ENCODE measurements at places on chromosomes 3 and 15.

- no peak for DNase-seq
Observed at GRCh38 chr3:172135185-172135584, 95.8 kb downstream of the FNDC3B start.

DNA sequence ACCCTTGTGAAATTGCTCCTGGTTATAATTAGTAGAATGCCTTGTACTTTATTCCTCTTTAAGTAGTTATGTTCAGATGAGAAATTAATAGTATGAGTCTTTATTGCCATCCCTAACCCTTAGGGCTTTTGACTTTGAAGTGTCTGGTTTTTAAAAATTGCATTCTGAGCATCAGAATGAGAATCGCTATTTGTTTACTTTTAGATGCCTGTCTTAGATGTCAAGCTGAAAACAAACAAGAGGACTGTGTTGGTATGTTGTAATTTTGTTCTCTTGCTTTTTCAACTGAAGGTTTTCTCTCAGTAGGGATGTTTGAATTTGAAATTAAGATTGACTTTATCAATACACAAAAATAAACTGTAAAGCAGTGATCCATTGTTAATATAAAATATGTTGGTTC lies 5.2 kb downstream of the RNF7 start:
- no peak for DNase-seq

GRCh38 chr3:52126036-52126435 lies 28.2 kb downstream of the POC1A start:
- no peak for DNase-seq

- no peak for DNase-seq
Observed at GRCh38 chr3:195892105-195893043, 16.0 kb downstream of the TNK2 start.

DNA sequence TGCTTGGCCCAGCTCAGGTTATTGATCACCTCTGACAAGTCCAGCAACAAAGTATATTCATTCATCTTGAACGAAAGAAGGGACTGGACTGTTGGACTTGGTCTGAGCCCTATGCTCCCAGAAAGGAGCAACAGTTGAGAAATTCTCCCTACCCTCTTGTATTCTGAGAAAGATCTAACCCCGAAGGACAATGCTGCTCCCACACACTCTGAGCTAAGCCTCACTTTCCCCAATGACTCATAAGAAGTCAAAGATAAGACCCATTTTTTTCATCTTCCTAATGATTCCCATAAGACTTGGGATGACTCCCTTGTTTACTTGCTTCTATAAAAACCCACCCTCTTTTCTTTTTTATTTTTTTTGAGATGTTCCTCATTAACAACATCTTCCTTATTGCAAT lies 549.4 kb upstream of the MDFIC2 start:
- DNase-seq: no peak

DNA sequence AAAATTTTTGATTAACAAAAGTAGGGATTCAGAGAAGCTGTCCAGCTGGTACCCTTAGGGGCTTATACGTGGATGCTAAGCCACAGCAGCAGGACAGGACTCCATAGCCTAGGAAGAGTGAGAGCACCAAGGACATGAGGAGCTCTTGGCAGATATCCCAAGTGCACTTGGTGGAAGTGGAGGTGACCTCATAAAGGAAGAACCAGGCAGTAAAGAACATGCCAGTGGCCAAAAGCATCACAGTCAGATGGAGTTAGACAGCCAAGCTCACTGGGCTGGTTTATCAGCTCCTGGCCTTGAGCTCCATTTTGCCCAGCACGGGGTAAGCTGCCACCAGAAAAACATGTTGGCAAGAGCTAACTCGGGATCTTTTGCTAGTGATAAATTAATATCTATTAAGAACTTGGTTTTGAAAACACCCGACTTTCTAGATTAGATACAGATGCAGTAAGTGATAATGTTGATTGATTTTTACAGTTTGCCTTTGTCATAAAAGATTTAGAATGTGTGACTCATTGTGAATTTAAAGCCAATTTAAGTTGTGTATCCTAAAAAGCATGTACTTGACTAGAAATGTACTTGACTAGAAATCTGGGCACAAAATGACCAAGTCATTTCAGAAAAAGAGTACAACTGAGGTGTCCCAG lies 108.0 kb downstream of the CMSS1 start:
- DNase-seq: no peak

GRCh38 chr3:106792716-106793115 lies 584.5 kb upstream of the CCDC54 start:
- DNase-seq: no peak
